ENCODE measurements at places on chromosomes 3 and 15.
A peak's percentile ranks its signal among the peaks of the same experiment; 100 is the strongest.

DNA sequence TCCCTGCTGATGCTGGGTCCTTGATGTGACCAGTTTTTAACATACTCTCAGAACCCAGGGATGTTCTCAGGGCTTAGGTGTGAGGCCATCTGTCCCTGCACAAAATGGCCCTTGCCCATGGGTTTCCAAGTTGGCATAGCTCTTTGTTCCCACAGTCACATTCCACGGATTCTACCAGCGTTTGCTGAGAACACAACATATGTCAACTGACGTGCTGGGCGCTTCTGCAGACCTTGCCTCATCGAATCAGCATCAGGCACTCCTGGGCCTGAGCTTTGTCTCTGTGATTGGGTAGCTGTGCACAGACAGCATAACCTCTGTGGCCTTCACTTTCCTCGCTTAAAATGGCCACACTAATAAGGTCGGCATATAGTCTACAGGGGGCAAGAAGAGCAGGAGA lies 69.0 kb downstream of the MGLL start:
- no peak for DNase-seq

GRCh38 chr15:49610157-49610918 lies 10.3 kb downstream of the FAM227B start:
- DNase-seq = peak; percentile 19

DNA sequence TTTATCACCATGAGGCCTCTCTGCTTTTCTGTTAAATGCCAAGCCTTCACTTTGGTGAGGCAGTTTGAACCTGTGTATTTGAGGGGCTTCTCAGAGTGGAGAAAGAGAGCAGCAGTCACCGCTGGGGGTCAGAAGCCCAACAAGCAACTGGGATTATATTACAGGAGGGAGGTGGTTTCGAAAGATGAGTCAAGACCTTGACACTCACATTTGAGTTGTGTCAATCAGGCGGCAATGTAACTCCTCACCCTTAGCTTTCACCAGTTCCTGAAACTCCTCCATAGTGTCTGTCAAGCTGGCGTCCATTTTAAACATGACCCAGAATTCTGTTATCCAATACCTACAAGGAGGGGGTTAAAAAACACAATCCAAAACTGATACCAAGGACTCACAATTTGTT lies 46.5 kb downstream of the RASGRP1 start:
- no peak for DNase-seq

- DNase-seq = no peak
These were observed 219.2 kb upstream of the NAALADL2 start for GRCh38 chr3:174639970-174640369.

- DNase-seq = no peak
These were observed 60.7 kb downstream of the ADAMTS7 start for GRCh38 chr15:78750566-78750965.

GRCh38 chr3:3665546-3665945 lies 133.7 kb upstream of the LRRN1 start:
- DNase-seq = no peak

- DNase-seq = no peak
These were observed 126.5 kb downstream of the ADAMTS17 start for GRCh38 chr15:100215031-100215842.

DNA sequence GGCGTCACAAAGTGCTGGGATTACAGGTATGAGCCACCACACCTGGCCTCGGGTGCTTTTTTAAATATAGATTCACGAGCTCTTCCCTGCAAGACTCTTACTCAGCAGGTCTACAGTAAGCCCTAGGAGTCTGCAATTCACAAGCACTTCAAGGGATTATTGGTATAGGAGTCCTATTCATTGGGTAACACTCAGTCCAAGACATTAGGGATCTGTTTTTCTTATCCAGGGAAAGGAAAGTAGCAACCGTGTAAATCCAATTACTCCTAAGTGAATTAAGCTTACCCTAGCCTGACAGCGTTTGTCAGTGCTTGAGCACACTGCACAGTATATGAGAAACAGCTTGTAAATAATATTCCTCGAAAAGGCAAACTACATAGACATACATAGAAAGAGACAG lies 109.9 kb downstream of the SENP2 start:
- DNase-seq = no peak

DNA sequence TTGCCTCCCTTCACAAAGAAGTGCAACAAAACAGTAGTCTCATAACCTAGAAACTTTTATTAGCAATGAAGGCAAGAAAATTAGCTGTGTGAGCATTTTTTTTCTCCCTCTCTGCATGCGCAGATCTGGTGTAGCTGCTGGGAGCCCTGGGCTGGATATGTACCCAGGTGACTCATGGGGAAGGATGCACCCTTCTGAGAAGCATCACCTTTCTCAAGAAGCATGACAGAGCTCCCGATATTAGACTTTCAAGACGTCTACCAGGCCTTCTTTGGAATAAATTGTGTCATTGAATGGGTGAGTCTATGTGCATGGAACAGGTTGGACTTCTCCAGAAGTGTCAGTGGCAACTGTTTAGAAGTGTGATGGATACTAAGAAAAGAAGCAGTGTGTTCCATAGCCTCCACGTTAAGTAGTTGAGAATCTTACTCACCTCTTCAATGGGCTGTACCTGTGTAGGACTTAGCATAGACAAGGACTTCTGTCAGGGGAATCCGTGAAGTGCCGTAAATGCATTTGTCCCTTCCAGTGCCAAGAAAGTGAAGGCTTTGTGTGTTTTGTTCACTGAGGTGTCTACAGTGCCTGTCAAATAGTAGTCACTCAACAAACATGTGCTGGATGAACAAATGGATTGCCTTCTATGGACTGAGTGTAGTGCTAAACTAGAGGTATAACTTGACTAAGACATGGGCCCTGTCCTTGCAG lies 47.7 kb upstream of the RASGRP1 start:
- no peak for DNase-seq

GRCh38 chr3:78129707-78130106 lies 1089.8 kb downstream of the ROBO2 start:
- DNase-seq = no peak

DNA sequence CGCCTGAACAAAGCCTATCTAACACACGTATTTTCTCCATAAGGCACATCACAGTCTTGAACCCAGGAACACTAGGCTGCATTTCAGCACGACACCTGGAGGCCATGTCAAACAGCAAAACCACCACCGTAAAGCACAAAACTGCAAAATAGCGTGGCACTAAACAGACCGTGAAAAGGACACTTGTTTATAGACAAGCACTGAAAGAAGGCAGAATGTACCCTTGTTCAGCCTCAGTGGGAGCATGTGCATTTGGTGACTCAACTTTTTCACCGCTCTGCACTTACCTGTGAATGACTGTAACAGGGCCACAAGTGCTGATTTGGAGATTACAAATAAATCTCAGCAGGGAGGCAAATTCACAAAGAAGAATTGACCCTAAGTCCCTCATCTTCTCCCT lies 80.8 kb downstream of the ISG20 start:
- DNase-seq = no peak

DNA sequence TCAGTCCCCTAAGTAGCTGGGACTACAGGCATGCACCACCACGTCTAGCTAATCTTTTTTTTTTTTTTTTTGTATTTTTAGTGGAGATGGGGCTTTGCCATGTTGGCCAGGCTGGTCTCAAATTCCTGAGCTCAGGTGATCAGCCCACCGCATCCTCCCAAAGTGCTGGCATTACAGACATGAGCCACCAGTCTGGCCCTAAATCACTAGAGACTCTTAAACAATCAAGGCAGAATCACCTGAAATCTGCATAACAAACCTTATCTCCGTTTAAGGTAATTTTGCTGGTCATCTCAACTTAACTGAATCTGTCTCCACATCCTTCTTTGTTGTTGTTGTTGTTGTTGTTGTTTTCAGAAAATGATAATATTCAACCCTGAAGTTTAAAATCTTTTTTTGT lies 5.6 kb upstream of the TRMT10C start:
- DNase-seq = no peak

GRCh38 chr15:45913451-45913850 lies 278.6 kb downstream of the SQOR start:
- no peak for DNase-seq

DNA sequence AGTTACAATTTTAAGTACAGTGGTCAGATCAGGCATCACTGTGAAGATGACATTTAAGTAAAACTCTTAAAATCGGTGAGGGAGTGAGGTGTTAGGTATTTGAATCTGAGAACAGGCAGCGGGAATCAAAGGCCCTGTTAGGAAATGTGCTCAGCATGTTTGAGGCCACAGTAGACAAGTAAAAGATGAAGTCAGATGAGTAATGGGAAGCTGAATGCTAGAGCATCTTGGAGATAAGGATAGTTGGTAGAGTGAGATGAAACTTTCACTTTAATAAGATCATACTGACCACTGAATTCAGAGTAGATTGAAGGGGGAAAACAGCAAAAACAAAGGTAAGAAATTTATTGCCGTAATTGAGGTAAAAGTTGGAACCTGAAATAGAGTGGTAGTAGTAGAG lies 61.6 kb downstream of the DCBLD2 start:
- DNase-seq = no peak

GRCh38 chr3:194962056-194962455 lies 276.4 kb downstream of the FAM43A start:
- no peak for DNase-seq

GRCh38 chr3:31592764-31593163 lies 60.0 kb downstream of the STT3B start:
- no peak for DNase-seq

DNA sequence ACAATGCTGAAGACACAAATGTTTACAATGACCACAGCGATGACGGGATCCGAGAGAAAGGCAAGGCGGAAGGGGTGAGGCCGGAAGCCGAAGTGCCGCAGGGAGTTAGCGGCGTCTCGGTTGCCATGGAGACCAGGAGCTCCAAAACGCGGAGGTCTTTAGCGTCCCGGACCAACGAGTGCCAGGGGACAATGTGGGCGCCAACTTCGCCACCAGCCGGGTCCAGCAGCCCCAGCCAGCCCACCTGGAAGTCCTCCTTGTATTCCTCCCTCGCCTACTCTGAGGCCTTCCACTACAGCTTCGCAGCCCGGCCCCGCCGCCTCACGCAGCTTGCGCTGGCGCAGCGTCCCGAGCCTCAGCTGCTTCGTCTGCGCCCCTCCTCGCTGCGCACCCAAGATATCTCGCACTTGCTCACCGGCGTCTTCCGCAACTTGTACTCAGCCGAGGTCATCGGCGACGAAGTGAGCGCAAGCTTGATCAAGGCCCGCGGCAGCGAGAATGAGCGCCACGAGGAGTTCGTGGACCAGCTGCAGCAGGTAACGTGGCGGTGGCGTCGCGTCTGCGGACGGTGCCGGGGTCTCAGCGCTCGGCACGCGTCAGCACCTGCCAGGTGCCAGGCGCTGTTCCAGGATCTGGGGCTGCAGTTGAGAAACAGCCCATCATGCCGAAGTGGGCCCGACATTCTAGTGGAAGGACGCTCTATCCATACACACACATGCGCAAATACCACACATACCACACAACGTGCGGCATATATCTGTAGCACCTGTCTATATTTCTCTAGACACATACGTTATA lies at the start of gene DLEC1:
Gene DLEC1, plus strand, starts transcription at position 108 of the 798 bp plus-strand sequence. Its CDS starts 18 bp downstream, at position 126.
- peak; percentile 69 for DNase-seq

DNA sequence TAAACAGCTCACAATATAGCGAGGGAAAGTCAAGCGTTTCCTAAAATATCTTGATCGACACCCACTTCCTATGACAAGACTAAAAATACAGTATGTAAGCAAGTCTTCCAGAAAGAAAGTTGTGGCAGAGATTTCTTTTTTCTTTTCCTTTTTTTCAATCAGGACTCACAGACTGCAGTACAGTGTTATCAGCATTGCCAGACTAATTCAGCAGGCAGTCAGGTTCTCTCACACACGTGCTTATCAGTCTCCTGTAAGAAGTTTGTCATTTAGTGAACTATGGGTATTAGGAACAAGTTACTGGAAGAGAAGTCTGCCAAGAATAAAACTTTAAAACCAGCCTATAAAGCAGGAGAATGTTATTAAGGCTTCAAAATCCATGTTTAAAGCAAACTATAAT lies 32.8 kb upstream of the ZNF385D start:
- no peak for DNase-seq

All from mesenchymal stem cell (in vitro differentiated cells and primary cell).